ENCODE measurements at places on chromosomes 7 and 10.
A peak's percentile ranks its signal among the peaks of the same experiment; 100 is the strongest.

DNA sequence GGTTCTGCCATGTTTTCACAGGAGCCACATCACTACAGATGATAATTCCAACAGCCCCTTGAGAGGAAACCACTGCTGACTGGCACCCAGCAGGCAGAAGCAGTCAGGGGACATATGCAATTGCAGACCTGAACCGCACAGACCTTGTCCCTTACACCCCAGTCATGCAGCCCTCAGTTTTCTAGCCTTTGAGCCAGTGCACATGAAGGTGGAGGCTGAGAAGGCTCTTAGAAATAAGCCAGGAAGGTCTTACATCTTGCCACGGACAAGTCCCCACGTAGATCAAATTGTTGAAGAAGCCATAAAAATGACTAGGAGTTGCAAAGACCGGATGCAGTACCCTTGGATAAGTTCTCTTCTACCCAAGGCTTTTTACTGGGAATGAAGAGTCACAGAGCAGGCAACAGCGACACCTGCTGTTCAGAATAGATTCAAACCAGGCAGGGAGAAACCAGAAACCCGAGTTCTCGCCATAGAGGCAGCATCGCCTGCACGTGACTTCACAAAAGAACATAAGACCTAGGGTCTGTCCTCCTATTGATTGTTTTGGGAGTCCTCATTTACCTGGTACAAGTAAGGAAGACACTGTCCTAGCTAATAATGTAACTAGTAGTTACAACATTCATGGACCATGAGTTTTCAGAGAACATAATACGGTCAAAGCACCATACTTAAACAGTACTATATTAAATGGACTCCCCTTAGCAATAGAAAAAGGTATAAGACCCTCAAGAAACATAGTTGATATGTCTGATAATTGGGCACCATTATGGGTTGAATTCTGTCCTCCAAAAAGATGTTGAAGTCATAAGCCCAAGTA, 11.1 kb downstream of the STEAP1B start:
- peak; percentile 75 for DNase-seq

DNA sequence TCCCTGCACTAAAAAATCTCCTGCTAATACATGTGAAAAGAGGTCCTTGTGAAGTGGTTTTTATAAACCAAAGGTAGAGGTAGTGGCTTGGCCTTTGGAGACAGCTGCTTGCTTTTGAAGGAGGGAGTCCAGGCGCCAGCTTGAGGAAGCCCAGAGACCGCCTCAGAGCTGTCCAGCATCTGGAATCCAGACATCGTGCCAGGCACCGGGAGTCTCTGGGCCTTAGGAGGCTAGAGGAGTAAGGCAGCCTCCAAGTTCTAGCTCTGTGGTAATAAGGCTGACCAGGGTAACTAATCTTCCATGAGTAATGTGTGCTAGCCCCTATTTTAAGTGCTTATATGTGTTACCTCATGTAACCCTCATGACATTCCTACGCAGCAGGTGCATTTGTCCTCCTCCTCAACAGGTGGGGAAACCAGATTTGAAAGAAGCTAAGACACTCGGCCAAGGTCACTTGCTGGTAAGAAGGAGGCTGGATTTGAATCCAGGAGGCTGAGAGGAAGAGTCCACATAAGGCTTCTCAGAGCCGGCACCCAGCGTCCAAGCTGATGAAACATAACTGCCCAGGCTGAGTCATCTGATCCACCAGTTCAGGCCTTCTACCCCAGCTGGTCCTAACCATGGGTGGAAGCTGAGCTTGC, 26.1 kb downstream of the PRLHR start:
- DNase-seq = peak; percentile 18

- no peak for DNase-seq
These were observed 861.3 kb downstream of the NRG3 start for GRCh38 chr10:82736305-82736704.

DNA sequence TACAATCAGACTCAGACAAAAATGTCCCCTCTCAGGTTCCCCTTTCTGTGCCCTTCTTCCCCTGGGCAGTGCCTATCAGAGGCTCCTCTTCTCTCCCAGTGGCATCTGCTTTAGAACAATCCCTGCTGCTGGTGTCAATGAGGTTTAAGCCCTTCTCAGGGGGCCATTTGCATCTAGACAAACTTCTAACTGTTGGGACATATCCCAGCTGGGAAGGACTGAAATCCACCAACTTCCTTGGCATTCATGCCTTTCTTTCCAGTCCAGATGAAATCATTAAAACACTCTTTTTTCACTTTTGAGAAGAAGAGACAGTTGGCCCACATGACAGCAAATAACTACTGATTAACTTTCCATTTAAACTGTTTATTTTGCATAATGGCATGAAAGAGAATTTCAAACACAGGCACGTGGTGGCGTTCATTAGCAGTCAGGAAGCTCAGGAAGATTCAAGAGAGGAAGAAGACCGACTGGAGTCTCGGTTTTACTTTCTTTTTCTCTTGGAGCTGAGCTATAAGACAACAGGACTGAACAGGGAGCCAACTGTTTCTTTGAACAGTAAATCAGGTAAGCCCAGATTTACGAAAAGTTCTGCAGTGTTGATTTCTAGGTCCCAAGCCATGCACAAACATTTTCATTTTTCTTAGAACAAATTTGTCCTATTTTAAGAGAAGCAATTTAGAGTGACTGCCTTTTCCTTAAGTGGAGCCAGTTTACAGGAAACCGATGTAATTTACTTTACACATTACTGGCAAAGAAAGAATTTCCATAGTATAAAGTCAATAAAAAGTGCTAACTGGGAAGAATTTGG, at the start of gene GIMAP2:
Gene GIMAP2, plus strand, starts transcription at position 488 of the 811 bp plus-strand sequence. CDS start 1,354 bp downstream, outside the sequence.
- peak; percentile 30 for DNase-seq

- no peak for DNase-seq
These were observed 33.6 kb downstream of the ARID5B start for GRCh38 chr10:61935077-61935476.

Measured in astrocyte of the spinal cord (primary cell).